ENCODE measurements at places on chromosomes 5 and 9.
A peak's percentile ranks its signal among the peaks of the same experiment; 100 is the strongest.

DNA sequence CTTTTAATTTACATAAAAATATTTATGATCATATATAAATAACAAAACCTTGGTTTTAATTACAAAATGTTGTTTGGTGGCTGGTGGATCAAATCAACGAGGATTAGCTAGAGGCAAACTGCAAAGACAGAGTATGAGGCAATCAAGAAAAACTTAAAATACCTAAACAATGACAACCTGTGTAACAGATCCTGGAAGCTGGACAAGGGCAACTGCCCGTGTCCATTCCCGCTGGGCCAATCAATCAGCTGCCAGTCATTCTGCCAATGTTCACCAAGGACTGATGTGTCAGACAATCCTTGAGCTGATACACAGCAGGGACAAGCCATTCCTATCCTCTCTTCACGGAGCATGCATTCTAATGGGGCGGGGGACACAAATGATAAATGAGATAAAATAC is 3.2 kb upstream of the TENT4A start:
- peaks cover 2% of the 10 kb centered on the region for H3K27me3 ChIP-seq
- H3K27ac ChIP-seq, result no peak overlapping the region
- H3K36me3 ChIP-seq, result peaks cover 2% of the 10 kb centered on the region
- H3K4me1 ChIP-seq, result peaks cover 18% of the 10 kb centered on the region

- no peak for DNase-seq
- peaks cover 86% of the 10 kb centered on the region for H3K27me3 ChIP-seq
- peaks cover 14% of the 10 kb centered on the region for H3K4me1 ChIP-seq
These were observed 134.0 kb downstream of the FOXD1 start for GRCh38 chr5:73314395-73315257.

DNA sequence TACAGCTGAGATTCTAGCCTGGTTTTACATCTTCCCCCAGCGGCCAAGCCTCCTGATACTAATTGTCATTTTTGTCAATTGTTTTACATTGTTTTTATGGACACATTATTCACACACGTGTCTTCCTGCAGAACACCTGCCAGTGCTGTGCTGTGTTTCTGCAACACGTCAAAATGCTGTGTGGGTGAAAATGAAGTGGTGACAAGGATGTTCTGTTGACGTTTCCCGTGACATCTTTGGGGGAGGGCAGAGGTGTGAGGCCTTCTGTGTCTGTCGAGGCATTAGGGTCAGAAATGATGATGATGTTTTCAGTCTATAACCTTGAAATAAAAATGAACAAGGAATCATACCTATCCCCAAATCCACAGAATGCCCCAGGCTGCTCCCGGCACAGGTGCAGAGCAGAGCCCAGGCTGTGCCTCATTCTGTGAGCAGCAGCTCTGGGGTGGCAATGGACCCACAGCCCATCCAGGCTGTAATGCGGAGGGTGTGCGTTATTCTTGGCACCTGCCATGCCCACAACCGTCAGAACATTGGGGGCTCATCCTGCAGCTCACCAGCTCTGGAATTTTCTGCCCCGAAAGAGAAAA is 23.6 kb upstream of the CEP72 start:
- no peaks in the 10 kb centered on the region for H3K36me3 ChIP-seq
- H3K4me3 ChIP-seq, result no peak overlapping the region
- H3K27ac ChIP-seq, result no peak overlapping the region
- DNase-seq, result no peak
- no peaks in the 10 kb centered on the region for H3K4me1 ChIP-seq

DNA sequence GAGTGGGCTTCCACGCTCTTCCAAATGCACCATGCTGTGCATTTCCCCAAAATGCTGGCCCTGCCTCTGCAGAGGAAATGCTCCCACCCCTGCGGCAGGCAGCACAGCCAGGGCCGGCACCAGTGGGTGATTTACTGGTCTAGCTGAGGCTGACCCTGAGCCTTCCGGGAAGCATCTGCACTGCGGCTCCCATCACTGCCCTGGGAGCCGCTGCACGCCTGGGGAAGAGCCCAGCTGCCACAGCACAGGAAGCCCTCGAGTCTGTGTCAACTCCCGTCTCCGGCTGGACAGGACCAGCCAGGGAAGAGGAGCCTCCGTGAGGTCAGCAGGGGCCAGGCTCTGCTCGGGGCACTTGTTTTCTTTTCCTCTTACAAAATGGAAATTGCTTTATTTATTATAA is 25.1 kb upstream of the EEIG1 start:
- H3K4me1 ChIP-seq, result peaks cover 23% of the 10 kb centered on the region
- no peaks in the 10 kb centered on the region for H3K27me3 ChIP-seq
- H3K27ac ChIP-seq, result no peak overlapping the region
- no peak for DNase-seq
- H3K36me3 ChIP-seq, result peaks cover 6% of the 10 kb centered on the region
- no peak overlapping the region for H3K4me3 ChIP-seq

GRCh38 chr9:4904322-4905134 is 80.5 kb upstream of the JAK2 start:
- no peak for DNase-seq
- H3K27ac ChIP-seq, result no peak overlapping the region
- H3K4me1 ChIP-seq, result peaks cover 8% of the 10 kb centered on the region
- H3K4me3 ChIP-seq, result no peak overlapping the region

DNA sequence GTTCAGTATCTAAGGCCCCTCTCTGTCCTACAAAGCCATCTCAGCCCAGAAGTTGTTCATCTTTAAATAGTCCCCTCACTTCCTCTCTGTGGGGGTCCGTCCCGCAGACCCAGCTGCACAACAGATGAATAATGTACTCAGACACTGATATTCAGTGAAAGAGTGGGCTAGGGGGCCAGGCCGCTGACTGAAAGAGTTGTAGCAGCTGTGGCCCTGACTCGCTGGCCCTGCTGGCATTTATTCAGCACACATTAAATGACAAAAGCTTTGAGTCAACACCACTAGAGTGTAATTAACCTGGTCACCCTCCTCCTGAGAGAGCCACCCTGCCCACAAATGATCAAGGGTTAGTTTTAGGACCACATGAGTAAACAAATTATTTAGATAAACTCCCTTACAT is 76.3 kb downstream of the MED10 start:
- H3K27ac ChIP-seq, result no peak overlapping the region
- peaks cover 7% of the 10 kb centered on the region for H3K27me3 ChIP-seq
- H3K4me3 ChIP-seq, result no peak overlapping the region
- H3K4me1 ChIP-seq, result no peaks in the 10 kb centered on the region
- no peaks in the 10 kb centered on the region for H3K36me3 ChIP-seq

- peaks cover 18% of the 10 kb centered on the region for H3K4me1 ChIP-seq
- H3K36me3 ChIP-seq, result no peaks in the 10 kb centered on the region
- peak; percentile 21 for DNase-seq
- no peak overlapping the region for H3K27ac ChIP-seq
- peaks cover 2% of the 10 kb centered on the region for H3K27me3 ChIP-seq
These were observed 20.5 kb upstream of the MVB12B start for GRCh38 chr9:126306071-126306647.

DNA sequence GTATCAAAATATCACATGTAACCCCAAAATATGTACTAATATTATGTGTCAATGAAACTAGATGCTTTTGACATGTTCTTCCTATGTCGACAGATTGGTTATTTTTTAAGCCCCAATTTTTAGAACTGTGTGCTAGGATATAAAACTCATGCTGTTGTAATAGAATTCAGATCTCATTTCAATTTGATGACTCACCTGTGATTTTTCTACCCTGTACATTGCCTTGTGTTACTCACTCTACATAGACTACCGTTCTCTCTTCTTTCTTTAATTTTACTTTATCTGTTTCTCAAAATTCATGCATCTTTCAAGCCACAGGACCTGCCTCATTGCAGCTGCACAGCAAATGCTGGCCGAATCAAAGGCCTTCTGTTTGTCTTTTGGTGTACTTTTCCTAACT is 284.5 kb downstream of the MAT2B start:
- no peak overlapping the region for H3K4me3 ChIP-seq
- no peak overlapping the region for H3K27ac ChIP-seq
- no peaks in the 10 kb centered on the region for H3K36me3 ChIP-seq
- no peaks in the 10 kb centered on the region for H3K4me1 ChIP-seq
- DNase-seq, result no peak

DNA sequence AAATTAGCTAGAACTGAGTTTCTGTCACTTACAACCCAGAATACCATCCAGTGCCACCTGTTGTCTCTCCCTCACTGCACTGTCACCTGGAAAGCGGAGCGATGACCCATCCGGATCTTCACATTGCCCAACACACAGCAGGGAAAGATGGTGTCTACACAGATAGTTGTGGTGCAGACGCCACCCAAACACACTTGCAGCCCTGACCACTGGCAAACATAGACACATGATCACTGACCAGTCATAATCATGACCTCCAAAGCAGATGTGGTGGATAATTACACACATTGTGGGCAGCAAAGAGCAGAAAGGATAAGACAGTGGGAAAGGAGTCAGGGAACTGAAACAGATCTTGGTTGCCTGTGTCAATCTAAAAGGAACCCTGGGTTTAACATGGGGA is 64.7 kb downstream of the GABBR2 start:
- H3K27me3 ChIP-seq, result peaks cover 26% of the 10 kb centered on the region
- H3K36me3 ChIP-seq, result no peaks in the 10 kb centered on the region
- H3K4me3 ChIP-seq, result no peak overlapping the region

GRCh38 chr5:130137681-130138080 is 233.4 kb downstream of the CHSY3 start:
- no peak overlapping the region for H3K27ac ChIP-seq
- no peaks in the 10 kb centered on the region for H3K4me1 ChIP-seq
- no peak overlapping the region for H3K4me3 ChIP-seq
- H3K36me3 ChIP-seq, result no peaks in the 10 kb centered on the region
- no peaks in the 10 kb centered on the region for H3K27me3 ChIP-seq

- H3K36me3 ChIP-seq, result no peaks in the 10 kb centered on the region
- no peaks in the 10 kb centered on the region for H3K27me3 ChIP-seq
- H3K4me3 ChIP-seq, result no peak overlapping the region
- no peak overlapping the region for H3K27ac ChIP-seq
These were observed 284.9 kb upstream of the IRX1 start for GRCh38 chr5:3310541-3311261.

DNA sequence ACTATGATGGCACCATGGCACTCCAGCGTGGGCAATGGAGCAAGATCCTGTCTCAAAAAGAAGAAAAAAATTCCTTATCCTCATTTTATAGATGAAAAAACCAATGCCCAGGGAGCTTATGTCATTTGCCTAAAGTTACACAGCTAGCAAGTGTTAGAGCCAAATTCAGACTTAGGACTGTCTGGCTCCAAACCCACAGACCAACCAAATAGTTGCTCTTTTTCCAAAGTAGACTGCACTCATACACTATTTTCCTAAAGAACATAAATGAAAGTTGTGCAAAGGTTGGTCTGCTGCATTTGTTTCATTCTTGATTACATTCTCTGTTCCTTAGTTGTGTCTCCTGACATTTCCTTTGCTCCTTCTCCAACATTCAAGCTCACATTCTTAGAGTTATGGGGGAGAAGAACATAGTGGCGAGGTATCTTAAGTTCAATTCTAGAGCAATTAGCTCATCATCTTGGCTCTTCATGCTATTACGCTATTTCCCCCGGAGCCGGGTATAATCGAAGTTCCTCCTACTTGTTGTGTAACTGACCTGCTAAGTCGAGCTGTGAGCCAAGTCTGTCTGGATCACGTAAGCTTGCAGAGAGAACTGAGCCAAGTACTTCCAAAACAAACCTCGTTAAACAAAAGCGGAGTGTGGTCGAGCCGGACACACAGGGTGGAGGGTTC is 138.3 kb downstream of the RFK start:
- DNase-seq, result no peak
- no peak overlapping the region for H3K4me3 ChIP-seq
- H3K27ac ChIP-seq, result no peak overlapping the region
- no peaks in the 10 kb centered on the region for H3K27me3 ChIP-seq
- H3K36me3 ChIP-seq, result no peaks in the 10 kb centered on the region

All from activated CD8-positive, alpha-beta memory T cell treated with anti-CD3 and anti-CD28 coated beads, Interleukin-2, amount 10 ng/mL, durations not matched to agents 7 days and 5 days (primary cell).